ENCODE measurements at places on chromosomes 6 and 20. TPM values are rescaled to one million over a fixed set of nuclear protein-coding genes. Genes with fewer than 3 reads are reported as not detected.

The TINAG gene
- not detected for polyA plus RNA-seq

The MRPS18B gene
- polyA plus RNA-seq, result 77.7 TPM

The ZNF343 gene
- 14.3 TPM for polyA plus RNA-seq

The TFAP2D gene
- polyA plus RNA-seq, result not detected

The PPP1R16B gene
- 1.9 TPM for polyA plus RNA-seq
